ENCODE measurements at places on chromosomes 7 and 10.

GRCh38 chr7:94055963-94056362 is 51.8 kb upstream of the BET1 start:
- no peak for DNase-seq

- DNase-seq = no peak
These were observed at the start of gene SEMA4G for GRCh38 chr10:100969187-100970075. Gene SEMA4G (plus strand): TSS chr10:100969504. CDS start chr10:100972913, 3,409 bp downstream.

DNA sequence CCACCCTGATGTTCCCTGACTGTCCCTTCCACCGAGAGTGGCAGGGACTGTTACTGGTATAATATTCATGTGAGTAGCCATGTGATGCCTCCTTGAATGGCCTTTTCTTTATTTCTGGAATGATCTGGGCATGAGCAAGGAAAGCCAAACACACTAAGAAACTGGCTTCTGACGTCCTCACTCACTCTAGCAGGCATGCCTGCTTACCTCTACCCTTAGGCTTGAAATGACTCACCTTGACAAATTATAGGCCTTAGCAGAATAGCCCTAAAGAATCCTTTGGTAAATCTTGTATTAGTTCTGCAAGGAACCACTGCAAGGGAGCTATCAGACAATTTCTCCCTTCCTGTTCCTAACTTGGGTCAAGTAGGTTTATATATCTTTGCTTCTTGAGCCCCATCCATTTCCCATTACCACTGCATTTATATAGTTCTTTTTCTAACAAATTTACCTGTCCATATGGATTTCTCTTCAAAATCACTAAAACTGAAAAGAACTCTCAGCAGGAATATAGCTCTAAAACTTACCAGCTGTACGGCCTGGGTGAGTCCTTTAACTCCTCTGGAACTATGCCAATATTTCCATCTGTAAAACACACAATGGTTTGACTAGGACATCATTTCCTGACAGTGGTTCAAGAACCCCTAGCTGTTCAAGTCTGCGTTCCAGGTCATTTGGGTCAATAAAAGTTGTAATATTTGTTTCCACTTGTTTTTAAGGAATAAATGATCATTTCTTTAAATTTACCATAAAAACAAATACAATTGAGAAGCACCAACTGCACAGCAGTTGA is 13.0 kb upstream of the NDUFA5 start:
- peak; percentile 29 for DNase-seq

DNA sequence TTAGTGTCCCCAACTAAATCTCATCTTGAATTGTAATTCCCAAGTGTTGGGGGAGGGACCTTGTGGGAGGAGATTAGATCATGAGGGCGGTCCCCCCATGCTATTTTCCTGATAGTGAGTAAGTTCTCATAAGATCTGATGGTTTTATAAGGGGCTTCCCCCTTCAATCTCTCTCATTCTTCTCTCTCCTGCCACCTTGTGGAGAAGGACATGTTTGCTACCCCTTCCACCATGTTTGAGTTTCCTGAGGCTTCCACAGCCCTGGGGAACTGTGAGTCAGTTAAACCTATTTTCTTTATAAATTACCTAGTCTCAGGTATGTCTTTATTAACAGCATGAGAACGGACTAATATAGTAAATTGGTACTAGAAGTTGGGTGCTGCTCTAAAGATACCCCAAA is 365.6 kb downstream of the ANKRD7 start:
- no peak for DNase-seq

- no peak for DNase-seq
These were observed 1.5 kb upstream of the RGS10 start for GRCh38 chr10:119543814-119544642.

DNA sequence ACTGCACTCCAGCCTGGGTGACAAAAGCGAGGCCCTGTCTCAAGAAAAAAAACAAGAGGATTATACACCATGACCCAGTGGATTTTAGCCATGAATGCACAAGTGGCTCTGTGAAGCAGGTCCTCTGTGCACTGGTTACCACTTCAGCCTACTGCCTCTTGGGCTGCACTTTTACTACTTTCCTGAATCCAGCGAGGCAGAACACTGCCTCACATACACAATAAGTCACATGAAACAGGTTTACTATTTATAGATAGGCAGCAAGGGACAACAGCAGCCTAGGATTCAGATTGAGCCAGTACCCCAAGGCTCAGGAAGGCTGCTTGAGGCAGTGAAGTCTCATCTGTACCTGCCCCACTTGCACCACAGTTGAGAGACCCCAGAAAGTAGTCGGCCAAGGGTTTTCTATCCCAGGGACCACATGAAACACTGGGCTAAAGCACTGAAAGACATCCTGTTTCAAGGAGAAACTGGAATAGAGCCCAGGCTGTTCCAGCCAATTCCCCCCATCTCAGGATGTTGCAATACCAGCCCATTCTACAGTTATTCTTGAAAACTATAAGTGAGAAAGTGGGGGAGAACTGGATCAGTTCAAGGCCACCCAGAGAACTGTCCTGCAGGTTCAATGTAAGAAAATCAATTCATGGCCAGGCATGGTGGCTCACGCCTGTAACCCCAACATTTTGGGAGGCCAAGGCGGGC is 10.3 kb upstream of the OGDH start:
- DNase-seq = no peak

DNA sequence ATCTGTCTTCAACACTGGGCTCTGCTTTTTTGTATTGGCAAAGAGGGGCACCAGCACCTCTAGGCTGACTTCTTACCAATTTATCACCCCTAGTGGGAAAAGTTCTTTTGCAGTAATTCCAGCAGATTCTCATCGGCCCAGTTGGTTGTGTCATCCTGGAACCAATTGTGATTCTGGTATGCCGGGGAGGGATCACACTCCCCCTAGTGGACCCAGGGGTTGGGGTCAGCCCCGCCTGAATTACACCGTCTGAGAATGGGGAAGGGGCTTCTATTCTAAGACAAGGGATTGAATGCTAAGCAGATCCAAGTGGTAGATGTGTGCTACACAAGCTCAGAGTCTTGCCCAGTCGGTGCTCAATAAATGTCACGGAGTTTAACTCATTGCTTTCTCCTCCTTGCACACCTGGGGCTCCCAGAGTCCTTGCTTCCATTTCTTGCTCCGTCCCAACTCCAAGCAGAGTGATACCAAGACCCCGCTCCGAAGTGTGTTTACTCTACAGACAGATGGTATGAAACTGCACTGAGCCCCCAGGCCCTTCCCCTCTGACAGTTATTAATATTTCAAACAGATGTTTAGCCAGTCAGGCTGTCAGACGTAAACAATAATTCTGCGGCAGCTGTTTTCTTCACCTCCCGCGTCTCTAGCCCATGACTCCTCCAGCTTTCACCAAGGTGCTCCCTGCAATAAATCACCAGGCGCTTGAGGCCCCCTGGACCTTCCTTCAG is 71.9 kb downstream of the C10orf105 start:
- no peak for DNase-seq

DNA sequence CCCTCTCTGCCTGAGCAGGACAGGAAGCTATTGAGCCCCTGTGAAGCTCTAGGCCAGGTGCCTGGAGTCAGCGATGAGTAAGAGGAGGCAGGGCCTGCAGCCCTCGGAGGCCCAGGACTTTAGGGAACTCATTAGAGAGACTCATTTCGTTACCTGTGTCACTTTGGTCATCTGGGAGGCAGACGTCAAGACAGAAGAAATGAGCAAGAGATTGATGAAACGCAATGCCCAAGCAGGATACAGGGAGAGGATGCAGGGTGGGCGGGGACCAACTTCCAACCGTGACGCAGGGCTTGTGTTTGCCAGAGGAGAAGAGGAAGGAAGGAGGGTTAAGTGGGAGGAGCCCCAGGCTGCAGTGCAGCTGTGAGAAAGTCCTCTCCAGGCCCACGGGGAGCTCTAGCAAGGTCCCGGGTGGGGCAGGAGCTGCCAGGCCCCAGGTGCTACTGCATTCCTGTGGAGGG is 26.4 kb upstream of the GNA12 start:
- peak; percentile 21 for DNase-seq
